ENCODE measurements at places on chromosomes 7 and 10.
A peak's percentile ranks its signal among the peaks of the same experiment; 100 is the strongest.

DNA sequence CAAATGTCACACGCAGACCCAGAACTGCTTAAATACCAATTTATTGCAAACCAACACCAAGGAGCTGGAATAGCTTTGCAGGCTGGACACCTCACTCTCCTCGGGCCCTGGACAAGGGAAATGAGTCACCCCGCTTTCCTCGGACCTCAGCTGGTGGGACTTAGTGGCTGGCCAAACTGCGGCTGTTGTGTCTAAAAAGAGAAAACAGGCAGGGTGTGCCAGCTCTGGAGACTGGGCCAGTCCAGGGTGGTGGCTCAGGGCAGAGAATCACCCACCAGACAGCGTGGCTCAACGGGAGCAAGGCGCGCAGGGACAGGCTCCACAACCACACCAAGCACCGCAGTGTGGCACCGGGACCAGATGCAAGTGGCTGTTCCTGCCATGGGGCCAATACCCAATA, 58.2 kb upstream of the CAMK2B start:
- no peak for DNase-seq

GRCh38 chr7:154640266-154640865, 362.6 kb downstream of the PAXIP1 start:
- DNase-seq, result no peak

DNA sequence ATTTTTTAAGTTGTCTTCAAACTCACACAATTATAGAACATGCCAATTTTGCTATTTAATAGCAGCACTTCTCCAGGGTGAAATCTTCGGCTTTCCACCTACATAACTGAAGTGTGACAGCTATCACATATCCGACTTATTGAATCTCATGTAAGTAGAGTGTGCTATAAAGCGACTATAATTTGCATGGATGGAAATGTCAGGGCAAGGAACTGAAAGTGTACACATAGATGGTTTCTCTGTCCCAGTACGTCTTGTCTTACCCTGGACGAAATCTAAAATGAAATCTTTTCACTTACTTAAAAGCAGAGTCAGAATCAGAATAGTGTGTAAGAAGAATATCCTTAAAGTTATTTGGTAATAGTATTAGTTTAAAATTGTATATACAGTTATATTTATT, 132.3 kb downstream of the THSD7A start:
- DNase-seq, result no peak

- no peak for DNase-seq
Observed at GRCh38 chr7:240146-240676, 47.8 kb downstream of the FAM20C start.

GRCh38 chr10:103557455-103557854, 64.0 kb downstream of the NEURL1 start:
- no peak for DNase-seq

- DNase-seq, result no peak
Observed at GRCh38 chr7:114439581-114439980, 25.0 kb downstream of the FOXP2 start.

DNA sequence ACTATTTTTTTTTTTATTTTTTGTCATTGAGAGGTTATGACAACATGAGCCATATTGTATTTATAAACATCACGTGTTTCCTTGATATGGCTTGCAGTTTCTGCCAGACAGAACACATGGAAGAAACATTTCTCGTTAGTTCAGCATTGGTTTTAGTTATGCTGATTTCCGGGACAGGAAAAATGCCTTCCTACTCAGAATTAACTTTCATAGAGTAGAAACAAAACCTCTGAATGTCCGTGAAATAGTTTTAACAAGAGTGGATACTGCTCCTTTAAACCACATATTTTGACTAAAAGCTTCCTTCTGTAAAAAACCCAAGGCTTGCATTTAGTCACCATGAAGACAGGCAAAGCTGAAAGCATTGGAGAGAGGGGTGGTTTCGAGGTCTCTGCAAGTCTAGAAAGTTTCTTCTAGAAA, 240.4 kb downstream of the KIAA1217 start:
- no peak for DNase-seq

GRCh38 chr7:51602376-51602775, 285.8 kb upstream of the COBL start:
- no peak for DNase-seq

- DNase-seq, result no peak
Observed at GRCh38 chr10:126806498-126806897, 98.7 kb upstream of the DOCK1 start.

- DNase-seq, result no peak
Observed at GRCh38 chr10:78267598-78267997, 233.9 kb downstream of the RPS24 start.

- DNase-seq, result no peak
Observed at GRCh38 chr10:6755781-6756460, 175.8 kb upstream of the PRKCQ start.

- no peak for DNase-seq
Observed at GRCh38 chr10:125086691-125087090, 73.7 kb downstream of the CTBP2 start.

GRCh38 chr7:24827589-24827988, 70.3 kb upstream of the GSDME start:
- DNase-seq, result no peak

- DNase-seq, result no peak
Observed at GRCh38 chr10:75508239-75508813, 76.9 kb downstream of the LRMDA start.

- no peak for DNase-seq
Observed at GRCh38 chr10:74598891-74599566, 227.4 kb upstream of the KAT6B start.

DNA sequence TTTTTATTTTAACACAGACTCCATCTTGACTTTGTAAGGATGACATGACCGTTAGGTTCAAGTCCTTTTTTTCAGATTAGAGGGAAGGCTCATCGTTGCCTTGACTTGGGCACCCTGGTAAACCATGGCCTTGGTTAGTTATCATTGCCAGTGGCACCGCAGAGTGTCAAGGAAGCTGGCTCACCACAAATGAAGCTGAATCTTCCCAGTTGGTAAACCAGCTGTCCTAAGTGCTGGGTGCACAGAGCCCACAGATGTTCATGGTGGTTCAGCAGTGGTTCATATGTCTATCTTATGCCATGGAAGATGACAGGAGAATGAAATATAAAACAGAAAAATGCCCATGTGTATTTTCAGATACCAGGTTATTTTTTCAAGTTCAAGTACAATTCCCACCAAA, 273.6 kb downstream of the PLXDC2 start:
- DNase-seq, result no peak

GRCh38 chr10:70750156-70750703, 34.9 kb downstream of the TBATA start:
- DNase-seq, result no peak

DNA sequence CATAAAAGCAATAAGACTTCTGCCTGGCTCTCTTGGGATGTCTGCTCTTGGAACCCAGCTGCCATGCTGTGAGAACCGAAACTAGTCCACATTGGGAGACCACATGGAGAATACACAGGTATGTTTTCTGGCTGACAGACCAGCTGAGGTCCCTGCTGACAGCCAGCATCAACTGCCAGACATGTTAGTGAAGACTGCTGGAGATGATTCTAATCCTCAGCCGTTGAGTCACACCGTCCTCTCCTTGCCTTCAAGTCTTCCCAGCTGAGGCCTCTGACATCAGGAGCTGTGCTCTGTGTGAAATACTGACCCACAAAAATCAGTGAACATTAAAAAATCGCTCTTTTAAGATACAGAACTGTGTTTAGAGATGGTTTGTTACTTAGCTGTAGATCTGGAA, 36.9 kb upstream of the AGR2 start:
- no peak for DNase-seq

- no peak for DNase-seq
Observed at GRCh38 chr10:26488344-26488743, 50.2 kb downstream of the APBB1IP start.

- no peak for DNase-seq
Observed at GRCh38 chr7:87231711-87232110, 12.2 kb upstream of the TMEM243 start.

GRCh38 chr7:158246272-158246959, 341.2 kb downstream of the PTPRN2 start:
- DNase-seq, result no peak

DNA sequence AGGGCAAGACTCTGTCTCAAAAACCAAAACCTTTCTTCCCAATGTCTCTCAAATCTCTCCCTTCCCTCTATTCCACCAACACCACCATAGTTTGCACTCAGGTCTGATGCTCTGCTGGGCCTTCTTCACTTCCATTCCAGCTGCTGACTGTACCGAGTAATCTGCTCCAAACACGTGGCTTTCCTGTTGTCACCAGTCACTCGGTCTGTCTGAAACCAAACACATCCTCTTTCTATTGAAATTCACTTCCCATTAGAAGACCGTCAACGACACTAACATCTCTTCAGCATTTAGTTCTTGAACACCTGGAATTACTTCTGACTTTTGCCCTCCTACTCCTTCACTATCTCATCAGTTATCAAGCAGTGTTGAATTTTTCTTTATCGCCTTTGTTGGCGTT, 4.7 kb upstream of the NRF1 start:
- DNase-seq, result no peak

DNA sequence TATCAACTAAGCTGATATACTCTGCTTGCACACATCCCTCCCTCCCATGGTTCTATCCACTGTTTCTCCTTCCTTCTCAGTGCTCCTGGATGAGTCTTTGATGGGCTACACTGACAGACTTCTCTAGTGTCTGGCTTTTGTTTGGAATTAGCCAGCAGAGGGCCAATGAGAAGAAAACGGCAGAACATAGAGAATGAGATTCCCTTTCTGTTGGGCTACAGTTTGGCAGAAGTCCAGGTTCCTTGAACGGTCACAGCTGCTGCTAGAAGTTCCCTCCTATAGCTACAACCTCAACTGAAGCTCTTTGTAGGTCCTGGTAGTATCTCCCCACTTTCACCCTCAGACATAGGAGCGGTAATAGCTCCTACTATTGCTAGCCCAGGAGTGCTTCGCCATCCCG, 251.1 kb upstream of the LRRN3 start:
- DNase-seq, result peak; percentile 74

GRCh38 chr10:22599048-22599561, 115.3 kb downstream of the PIP4K2A start:
- DNase-seq, result no peak
